ENCODE measurements at places on chromosomes 4 and X.
A peak's percentile ranks its signal among the peaks of the same experiment; 100 is the strongest.

DNA sequence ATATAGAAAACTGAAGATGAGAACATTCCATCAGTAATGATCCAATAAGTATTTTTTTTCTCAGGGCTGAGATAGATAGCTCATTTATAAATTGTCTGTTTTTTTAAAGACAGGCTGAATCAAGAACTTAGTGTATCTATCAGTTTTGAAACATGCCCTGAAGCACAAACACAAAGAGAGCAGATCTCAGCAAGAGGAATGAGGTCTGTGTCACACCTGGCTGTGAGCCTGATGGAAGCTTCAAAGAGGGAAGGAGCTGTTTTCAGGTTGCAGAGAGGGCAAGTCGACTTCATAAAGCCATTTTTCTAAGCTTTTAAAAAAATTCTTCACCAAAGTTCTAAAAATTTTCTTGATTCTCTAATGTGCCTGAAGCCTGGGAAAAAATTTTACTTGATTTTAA, 434.9 kb downstream of the PDGFC start:
- DNase-seq: no peak

DNA sequence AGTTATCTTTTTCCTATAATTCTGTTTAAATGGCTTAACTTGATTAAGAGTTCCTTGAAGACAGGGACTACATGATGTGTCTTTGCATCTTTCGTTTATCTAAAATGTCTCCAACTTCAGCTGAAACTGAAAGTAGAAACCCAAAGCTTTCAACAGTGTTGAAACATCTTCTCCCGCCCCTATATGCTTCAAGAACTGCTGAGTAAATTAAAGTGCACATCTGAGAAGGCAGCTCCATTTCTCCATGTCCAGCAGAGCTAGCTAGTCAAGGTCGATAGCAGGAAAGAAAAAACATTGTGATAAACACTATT, 185.7 kb upstream of the TBL1X start:
- no peak for DNase-seq

GRCh38 chr4:154294652-154295350, 196.8 kb downstream of the DCHS2 start:
- DNase-seq: no peak

- no peak for DNase-seq
These were observed 108.0 kb upstream of the LEF1 start for GRCh38 chr4:108276690-108277089.

GRCh38 chr4:153780876-153781275, 8.0 kb downstream of the SFRP2 start:
- DNase-seq: no peak

DNA sequence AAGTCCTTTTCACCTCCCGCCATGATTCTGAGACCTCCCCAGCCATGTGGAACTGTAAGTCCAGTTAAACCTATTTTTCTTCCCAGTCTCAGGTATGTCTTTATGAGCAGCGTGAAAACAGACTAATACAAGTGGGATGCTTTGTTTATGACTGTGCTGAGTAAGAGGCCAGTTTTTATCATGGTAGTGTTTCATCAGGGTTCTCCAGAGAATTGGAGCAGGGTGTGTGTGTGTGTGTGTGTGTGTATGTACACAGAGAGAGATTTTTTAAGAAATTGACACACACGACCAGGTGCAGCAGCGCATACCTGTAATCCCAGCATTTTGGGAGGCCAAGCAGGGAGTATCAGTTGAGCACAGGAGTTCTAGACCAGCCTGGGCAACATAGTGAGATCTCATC, 34.6 kb upstream of the SLC2A9 start:
- DNase-seq: no peak

GRCh38 chrX:30580641-30581040, 3.1 kb upstream of the TASL start:
- no peak for DNase-seq

DNA sequence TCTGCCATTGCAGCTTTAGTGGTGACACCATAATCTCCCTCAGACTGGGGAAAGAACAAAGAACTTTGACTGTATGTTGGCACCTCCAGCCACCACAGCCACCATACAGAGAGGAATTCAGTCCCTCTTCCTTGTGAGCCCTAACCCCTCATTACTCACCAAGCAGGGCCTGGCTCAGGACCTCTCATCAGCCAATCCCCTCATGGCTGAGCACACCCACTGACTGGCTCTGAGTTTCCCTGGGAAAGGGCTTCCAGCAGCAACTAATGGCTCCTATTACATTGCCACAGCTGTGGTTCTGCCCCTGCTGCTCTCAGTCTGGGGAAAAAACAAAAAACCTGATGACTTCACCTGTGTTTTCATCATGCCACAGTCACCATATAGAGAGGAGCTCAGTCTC, 1482.6 kb downstream of the FAM133A start:
- DNase-seq: no peak

DNA sequence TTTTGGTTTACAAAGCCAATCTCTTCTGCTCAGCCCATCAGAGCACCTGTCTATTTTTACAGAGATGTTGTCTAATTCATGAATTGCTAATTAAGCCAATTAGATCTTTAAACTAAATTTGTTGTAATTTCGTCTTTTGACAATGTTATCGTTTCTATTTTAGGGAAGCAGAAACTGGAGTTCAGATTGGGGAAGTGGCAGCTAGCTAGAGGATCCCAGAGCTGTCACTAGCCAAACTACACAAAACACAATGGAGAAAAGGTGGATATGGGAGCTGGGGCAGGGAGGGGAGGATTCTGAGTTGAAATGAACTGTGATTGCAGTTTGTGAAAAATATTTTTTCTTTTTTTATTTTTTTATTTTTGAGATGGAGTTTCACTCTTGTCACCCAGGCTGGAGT, 35.8 kb downstream of the CASP3 start:
- DNase-seq: no peak

DNA sequence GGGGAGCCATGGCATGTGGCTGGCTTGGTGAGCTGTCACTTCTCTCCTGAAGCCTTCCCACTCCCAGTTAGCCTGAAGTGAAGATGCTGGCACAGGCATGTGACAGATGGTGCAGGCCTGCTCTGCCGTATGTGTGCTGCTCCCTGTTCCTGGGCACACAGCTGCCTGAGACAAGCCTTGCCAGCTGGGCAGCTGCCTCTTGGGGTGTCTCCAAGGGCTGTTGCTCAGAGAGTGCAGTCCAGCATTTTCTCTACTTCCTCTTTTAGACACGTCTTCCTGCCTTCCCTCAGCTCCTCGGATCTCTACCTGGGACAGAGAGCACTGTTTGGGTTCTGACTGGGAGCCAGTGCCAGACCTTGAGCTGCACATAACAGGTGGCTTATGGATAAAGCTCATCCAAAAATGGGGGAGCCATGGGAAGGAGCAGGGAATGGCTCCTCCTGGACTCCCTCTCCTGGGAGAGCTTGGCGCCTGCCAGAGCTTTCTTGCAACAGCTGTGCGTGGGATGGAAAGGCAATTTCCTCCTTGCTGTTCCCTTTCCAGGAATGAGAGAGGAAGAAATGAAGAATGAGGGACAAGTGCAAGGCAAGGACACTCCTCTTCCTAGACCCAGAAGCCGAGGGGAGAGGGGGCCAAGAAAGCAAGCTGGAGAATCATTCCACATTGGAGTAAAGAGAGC, 132.9 kb downstream of the MSL3 start:
- peak; percentile 74 for DNase-seq

GRCh38 chrX:43644124-43644701, 11.9 kb upstream of the MAOA start:
- DNase-seq: no peak

DNA sequence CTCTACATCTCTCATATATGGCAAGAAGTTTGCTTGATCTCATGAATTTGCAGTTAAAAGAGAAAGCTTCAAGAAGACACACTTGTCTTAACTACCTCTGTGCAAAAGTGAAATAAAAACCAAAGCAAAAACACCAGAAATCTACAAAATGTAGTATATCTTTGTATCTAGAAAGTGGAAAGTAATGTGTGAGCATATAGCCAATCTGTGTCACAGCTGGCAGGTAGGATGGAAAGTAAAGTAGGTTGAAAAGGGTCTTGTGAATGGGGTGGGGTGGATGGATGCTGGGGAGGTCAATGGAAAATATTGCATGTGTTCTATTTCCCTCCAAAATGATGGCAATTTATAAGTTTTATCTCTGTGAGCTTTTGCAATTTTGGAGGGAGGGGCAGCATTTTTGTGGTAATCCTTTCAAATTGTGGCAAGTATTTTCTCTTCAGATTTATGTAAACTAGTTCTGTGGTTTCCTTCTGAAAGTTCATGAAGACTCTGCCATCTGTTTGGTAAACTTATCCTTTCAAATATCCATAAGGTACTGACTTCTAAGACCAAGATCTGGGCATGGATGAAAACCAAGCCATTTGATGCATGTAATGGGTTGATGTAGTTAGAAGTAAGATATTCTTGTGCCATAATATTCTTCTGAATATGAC, 215.9 kb upstream of the GIMD1 start:
- DNase-seq: no peak

- no peak for DNase-seq
These were observed 30.0 kb upstream of the MYOZ2 start for GRCh38 chr4:119105605-119106004.

DNA sequence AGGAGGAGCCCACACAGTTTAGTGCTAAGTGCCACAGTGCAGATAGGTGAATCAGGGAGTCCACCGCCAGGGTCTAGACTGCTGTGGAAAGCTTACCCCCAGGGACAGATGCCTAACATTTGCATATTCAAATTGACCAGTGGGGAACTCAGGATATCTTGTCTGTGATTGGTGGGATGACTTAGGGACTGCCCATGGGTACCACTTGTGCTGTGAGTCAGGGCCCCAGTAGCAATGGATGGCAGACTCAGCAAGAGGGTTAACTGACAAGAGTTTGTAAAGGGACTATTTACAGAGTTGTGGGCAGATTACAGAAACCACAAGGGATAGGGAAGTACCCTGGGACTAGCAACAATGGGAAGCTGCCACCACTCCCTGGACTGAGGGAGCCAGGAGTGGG, 282.1 kb downstream of the BCOR start:
- DNase-seq: no peak

- DNase-seq: no peak
These were observed 91.0 kb downstream of the ARHGAP24 start for GRCh38 chr4:85565761-85566480.

GRCh38 chr4:3832536-3833220, 66.5 kb downstream of the ADRA2C start:
- DNase-seq: no peak

GRCh38 chr4:160406263-160406825, 1303.5 kb downstream of the RAPGEF2 start:
- DNase-seq: no peak

DNA sequence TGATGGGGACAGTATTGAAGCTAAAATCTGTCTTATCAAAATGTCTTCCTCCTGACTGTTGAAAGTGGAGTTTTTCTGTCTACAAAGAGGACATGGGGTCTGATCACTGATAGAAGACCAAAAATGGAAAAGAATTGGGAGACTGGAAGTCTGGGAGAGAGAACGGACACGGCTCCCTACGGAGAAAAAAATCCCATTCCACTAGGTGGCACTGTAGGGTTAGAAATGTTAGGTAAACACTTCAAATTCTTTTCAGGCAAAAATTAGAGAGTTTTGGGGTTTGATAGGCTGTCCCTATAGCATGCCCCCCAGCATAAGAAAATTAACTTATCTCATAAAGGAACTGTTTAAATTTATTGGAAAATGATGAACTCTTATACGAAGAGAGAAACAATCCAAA, 200.5 kb downstream of the FAM133A start:
- no peak for DNase-seq

All from left hindlimb (tissue), 1 donor.